A549 treated with DMSO at 1 μM for 4 hours (cell line): ENCODE measurements at places on chromosomes 4 and X. TPM values are rescaled to one million over a fixed set of nuclear protein-coding genes. Genes with fewer than 3 reads are reported as not detected.

Gene AMOT
- total RNA-seq, result 0.01 to 0.05 TPM (median 0.01 TPM) in 3 of 5 replicates, not detected in the others

Gene BGN
- total RNA-seq, result not detected in 5 replicates

Gene PRPS2
- total RNA-seq, result 33.7 to 49.2 TPM (median 45.7 TPM) in 5 replicates

Gene TXLNG
- 15.3 to 17.5 TPM (median 16.2 TPM) in 5 replicates for total RNA-seq

Gene USP17L25
- not detected in 5 replicates for total RNA-seq

Gene TMPRSS11B
- 0.04 TPM in 1 of 5 replicates, not detected in the others for total RNA-seq

Gene SSX4B
- total RNA-seq, result not detected in 5 replicates

Gene ETDA
- not detected in 5 replicates for total RNA-seq

Gene ADH1B
- not detected in 5 replicates for total RNA-seq

Gene TLL1
- 0.06 to 0.14 TPM (median 0.12 TPM) in 5 replicates for total RNA-seq

Gene PRKG2
- 0.72 to 1.8 TPM (median 0.85 TPM) in 5 replicates for total RNA-seq

Gene IL1RAPL1
- total RNA-seq, result 0.02 TPM in 1 of 5 replicates, not detected in the others

Gene ANK2
- 0.76 to 1.2 TPM (median 0.94 TPM) in 5 replicates for total RNA-seq

Gene PGM2
- 13.7 to 16.4 TPM (median 15.1 TPM) in 5 replicates for total RNA-seq

Gene PWWP3B
- not detected in 5 replicates for total RNA-seq

Gene NAP1L3
- 0.22 to 0.61 TPM (median 0.40 TPM) in 5 replicates for total RNA-seq

Gene ENAM
- total RNA-seq, result 0.01 TPM in 1 of 5 replicates, not detected in the others

Gene TSPAN7
- 2.9 to 3.6 TPM (median 3.2 TPM) in 5 replicates for total RNA-seq

Gene NRK
- total RNA-seq, result not detected in 5 replicates

Gene METTL14
- total RNA-seq, result 13.4 to 23.8 TPM (median 17.4 TPM) in 5 replicates

Gene ZNF630
- total RNA-seq, result 0.31 to 0.47 TPM (median 0.34 TPM) in 5 replicates

Gene UGT2A1
- not detected in 5 replicates for total RNA-seq

Gene NEUROG2
- total RNA-seq, result not detected in 5 replicates

Gene RNF150
- total RNA-seq, result 0.26 to 0.57 TPM (median 0.30 TPM) in 5 replicates

Gene IL2
- total RNA-seq, result not detected in 5 replicates

Gene ZXDA
- total RNA-seq, result 1.3 to 2.0 TPM (median 1.7 TPM) in 5 replicates

Gene SULT1B1
- total RNA-seq, result 0.01 TPM in 2 of 5 replicates, not detected in the others

Gene TRIM61
- total RNA-seq, result not detected in 5 replicates

Gene CT83
- total RNA-seq, result not detected in 5 replicates

Gene LAP3
- total RNA-seq, result 34.4 to 42.5 TPM (median 37.0 TPM) in 5 replicates

Gene MAGEA11
- not detected in 5 replicates for total RNA-seq

Gene AREG
- total RNA-seq, result 69.6 to 88.2 TPM (median 81.0 TPM) in 5 replicates

Gene PPEF1
- total RNA-seq, result 1.1 to 1.9 TPM (median 1.3 TPM) in 5 replicates

Gene HOPX
- total RNA-seq, result not detected in 5 replicates

Gene MAGEA10
- 0.04 to 0.06 TPM (median 0.05 TPM) in 3 of 5 replicates, not detected in the others for total RNA-seq

Gene PHOX2B
- not detected in 5 replicates for total RNA-seq

Gene CXCL5
- 49.1 to 77.1 TPM (median 59.0 TPM) in 5 replicates for total RNA-seq

Gene RNF128
- 0.05 to 0.09 TPM (median 0.08 TPM) in 3 of 5 replicates, not detected in the others for total RNA-seq

Gene SPANXA2
- 0.17 to 0.27 TPM (median 0.26 TPM) in 3 of 5 replicates, not detected in the others for total RNA-seq

Gene VCX3B
- total RNA-seq, result not detected in 5 replicates

Gene ADGRA3
- 20.3 to 26.7 TPM (median 25.3 TPM) in 5 replicates for total RNA-seq

Gene PPP2R3B
- total RNA-seq, result 17.0 to 28.1 TPM (median 22.3 TPM) in 5 replicates

Gene FRMPD3
- total RNA-seq, result 0.09 to 0.15 TPM (median 0.13 TPM) in 5 replicates

Gene TMEM35A
- not detected in 5 replicates for total RNA-seq

Gene VCX
- total RNA-seq, result not detected in 5 replicates

Gene ANXA5
- total RNA-seq, result 469 to 560 TPM (median 495 TPM) in 5 replicates

Gene WAS
- total RNA-seq, result 0.09 to 0.39 TPM (median 0.18 TPM) in 5 replicates

Gene RBMXL3
- total RNA-seq, result not detected in 5 replicates

Gene CYSLTR1
- not detected in 5 replicates for total RNA-seq

Gene CENPE
- total RNA-seq, result 5.6 to 10.9 TPM (median 10.6 TPM) in 5 replicates

Gene PABPC5
- total RNA-seq, result not detected in 5 replicates

Gene FAM47C
- total RNA-seq, result not detected in 5 replicates

Gene WNK3
- 0.01 TPM in 2 of 5 replicates, not detected in the others for total RNA-seq

Gene LONRF3
- 3.2 to 4.9 TPM (median 4.2 TPM) in 5 replicates for total RNA-seq

Gene MAGEC2
- total RNA-seq, result not detected in 5 replicates
